ENCODE measurements at places on chromosomes 2 and 18.

DNA sequence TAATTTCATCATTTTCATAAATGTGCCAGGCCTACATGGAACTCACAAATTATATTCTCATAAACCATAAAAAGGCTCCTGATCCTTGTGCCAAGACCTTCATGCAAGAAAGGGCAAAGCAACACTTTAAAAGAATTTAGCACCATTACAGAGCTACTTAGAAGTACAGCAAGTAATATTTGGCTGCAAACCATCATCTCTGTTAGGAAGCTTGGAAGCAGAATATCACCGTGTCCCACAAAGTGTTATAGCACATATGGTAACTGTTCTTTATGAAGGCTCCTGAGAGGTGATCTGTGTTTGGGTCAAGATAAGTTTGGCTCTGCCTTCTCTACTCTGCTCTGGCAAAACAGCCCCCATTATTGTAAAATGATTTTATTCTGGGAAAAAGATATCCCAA is 59.7 kb upstream of the KCNJ3 start:
- DNase-seq: no peak

DNA sequence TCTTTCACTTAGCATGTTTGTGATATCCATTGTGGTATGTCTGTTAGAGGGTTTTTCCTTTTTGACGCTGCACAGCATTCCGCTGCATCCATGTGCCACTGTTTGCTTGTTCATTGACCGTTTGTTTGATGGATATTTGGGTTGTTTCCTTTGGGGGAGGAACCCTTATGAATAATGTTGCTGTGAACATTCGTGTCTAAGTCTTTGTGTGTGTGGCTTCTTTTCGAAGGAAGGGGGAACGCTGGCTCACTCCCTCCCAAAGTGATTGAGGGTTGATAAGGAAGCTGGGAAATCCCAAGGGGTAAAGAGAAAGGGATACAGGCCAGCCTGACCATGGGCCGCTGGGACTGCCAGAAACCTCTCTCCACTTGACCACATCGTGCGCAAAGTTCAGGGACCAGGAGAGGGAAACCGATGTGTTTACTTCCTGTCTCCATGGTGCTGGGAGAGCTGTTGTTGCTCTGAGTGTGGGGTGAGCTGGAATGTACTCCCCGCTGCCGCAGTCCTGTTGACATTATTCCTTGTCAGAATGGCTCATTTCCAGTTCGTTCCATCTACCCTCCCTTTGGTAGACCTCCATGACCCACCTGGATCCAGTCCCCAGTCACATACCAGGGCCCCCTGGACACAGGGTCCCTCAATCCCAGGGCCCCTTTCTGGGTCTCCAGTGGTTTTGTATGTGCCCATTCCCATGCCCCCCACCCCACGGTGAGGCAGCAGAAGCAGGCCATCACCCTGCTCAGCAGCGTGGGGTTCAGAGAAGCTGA is 39.6 kb downstream of the HS1BP3 start:
- no peak for DNase-seq

DNA sequence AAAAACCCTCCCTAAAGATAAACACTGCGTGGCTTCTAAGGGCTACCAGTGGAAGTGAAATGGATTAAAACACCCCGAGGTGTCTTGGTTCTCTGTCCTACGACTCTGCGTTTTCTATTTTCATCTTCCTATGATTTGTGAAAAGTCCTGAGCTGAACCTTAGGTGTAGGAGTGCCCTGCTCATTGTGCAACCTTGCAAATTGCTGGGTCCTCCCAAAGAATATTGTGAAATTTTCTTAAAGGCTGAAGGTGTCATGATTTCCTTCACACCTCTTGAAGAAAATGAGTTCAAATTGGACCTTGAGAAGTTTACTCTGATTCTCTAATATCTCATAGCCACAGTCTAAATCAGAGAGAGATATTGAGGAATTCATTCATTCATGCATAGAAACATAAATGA is 1.8 kb upstream of the SLC19A3 start:
- no peak for DNase-seq

DNA sequence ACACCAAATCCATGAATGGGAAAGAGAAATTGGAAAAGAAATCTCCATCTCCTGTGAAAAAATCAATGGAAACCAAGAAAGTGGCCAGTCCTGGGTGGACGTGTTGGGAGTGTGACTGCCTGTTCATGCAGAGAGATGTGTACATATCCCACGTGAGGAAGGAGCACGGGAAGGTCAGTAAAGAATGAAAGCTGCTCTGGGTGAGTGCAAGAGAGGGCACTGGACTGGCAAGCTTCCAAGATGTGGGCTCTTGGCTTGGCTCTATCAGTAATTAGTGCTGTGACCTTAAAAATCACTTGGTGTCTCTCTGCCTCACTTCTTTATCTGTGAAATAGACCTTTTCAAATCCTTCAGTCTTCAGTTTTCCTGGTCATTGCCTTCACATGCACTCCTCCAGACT is 89.0 kb downstream of the ZNF532 start:
- DNase-seq: no peak

DNA sequence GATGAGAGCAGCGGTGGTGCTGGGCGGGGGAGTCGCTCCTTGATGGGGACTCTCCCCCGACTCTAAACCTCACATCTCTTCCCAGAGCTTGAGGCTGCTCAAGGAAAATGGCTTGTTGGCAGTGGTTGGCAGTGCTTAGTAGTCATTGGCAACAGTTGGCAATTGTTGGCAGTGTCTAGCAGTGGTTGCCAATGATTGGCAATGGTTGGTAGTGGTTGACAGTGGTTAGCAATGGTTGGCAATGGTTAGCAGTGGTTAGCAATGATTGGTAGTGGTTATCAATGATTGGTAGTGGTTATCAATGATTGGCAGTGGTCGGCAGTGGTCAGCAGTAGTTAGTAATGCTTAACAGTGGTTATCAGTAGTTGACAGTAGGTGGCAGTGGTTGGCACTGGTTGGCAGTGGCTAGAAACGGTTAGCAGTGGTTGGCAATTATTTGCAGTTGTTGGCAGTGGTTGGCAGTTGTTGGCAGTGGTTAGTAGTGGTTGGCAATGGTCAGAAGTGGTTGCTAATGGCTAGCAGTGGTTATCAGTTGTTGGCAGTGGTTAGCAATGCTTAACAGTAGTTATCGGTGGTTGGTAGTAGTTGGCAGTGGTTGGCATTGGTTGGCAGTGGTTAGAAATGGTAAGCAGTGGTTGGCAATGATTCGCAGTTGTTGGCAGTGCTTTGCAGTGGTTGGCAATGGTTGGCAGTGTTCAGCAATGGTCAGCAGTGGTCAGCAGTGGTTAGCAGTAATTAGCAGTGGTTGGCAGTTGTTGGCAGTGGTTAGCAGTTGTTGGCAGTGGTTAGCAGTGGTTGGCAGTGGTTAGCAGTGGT is 85.4 kb upstream of the OTOS start:
- no peak for DNase-seq

DNA sequence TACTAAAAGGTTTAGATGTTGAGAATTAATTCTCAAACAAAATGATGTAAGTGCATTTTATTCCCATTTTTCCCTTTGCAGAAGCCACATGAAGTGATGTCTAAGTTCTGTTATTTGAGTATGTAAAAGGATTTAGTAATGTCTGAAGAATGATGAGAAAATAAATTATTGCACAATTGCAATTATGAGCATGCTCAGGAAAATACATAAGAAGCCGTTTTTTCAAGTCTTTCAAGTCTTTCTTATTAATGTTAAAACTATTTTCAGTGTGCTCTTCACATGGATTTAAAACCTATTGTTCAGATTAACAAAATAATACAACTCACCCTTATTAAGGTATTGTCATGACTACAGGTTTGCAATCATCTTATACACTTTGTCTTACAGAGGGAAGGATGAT is 331.4 kb upstream of the NETO1 start:
- no peak for DNase-seq

Measured in CD4-positive, alpha-beta T cell treated with Interleukin-6 for 4 hours (primary cell).